ENCODE measurements at places on chromosomes 3 and 15.

DNA sequence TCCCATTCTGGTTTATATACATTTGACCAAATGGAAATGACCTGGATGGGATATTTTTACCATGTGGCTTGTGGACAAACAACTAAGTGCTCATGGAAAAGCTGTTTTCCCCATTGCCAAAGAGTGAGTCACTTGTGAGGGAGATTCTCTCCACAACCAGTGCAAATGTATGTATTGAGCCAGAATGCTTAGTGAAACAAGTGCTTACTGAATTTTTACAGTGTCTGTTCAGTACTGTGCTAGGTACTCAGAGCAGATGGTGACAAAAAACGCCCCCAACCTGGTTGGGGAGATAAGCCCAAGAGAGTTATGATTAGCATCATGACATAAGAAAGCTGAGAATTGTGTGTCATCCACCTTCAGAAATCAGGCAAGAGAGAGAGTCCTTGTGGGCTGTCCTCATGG is 2.3 kb downstream of the CHP1 start:
- no peak for DNase-seq

- no peak for DNase-seq
Observed at GRCh38 chr3:100436951-100437350, 35.6 kb downstream of the LNP1 start.

GRCh38 chr3:15015456-15015855 is 49.7 kb downstream of the MRPS25 start:
- no peak for DNase-seq

GRCh38 chr15:43808960-43809678 is 8.7 kb downstream of the HYPK start:
- no peak for DNase-seq

- DNase-seq: no peak
Observed at GRCh38 chr3:174049472-174049871, 651.9 kb downstream of the NLGN1 start.

- no peak for DNase-seq
Observed at GRCh38 chr3:81951636-81952035, 190.2 kb upstream of the GBE1 start.

DNA sequence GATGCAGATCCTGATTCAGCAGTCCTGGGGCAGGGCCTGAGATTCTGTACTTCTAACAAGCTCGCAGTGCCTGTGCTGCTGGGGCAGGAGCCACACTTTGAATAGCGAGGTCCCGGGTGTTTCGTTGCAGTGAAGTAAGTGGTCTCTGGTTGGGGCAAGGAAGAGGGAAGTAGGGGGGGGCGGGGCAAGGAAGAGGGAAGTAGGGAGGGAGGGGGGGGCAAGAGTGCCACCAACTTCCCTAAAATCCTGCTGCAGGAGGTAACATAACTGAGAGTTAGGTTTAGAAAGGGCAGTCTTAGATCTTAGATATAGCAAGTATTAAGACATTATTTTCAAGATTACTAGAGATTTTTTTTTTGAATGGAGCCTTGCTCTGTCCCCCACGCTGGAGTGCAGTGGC is 35.5 kb downstream of the CRTAP start:
- DNase-seq: no peak

GRCh38 chr3:49928481-49929017 is 1.1 kb downstream of the MON1A start:
- peak; percentile 78 for DNase-seq

GRCh38 chr3:13292375-13292774 is 127.7 kb downstream of the NUP210 start:
- DNase-seq: no peak

DNA sequence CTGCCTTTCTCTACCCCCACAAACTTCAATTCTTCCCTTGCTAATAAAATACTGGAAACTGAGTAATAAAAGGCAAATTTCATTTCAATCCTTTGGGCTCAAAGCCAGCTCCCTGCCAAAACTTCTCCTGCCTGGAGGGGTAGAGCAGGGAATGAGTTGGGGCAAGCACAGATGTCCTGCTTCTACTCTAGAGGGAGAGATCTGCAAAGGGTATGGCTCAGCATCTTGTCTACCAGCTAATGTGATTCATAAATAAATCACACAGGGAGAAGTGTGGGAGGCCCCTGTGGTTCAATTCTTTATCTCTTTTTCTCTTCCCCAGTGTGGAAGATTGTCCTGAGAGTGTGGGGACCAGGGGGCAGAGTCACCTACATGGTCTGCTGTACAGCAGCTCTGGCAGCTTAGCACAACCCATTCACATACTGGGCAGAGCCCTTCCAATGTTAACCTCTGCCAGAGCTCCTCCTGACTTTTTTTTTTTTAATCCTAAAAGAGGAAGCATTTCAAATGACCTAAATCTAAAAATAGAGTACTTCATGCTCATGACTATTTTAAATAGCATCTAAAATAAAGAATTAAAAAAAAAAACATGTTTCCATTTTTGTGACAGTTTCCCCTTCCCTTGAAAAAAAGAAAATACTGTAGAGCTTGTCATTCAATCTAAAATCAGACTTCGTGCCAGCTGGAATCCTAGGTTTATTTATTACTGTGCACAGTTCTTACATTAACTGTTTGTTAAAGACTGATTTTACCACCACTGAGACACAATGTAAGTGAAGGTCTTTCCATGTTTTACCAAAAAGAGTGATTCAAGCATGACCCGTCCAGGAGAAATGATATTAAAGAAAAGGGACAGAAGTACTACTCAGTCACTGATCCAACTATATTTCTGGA is 1083.7 kb upstream of the CFAP20DC start:
- no peak for DNase-seq

GRCh38 chr3:77500721-77501120 is 460.8 kb downstream of the ROBO2 start:
- no peak for DNase-seq

GRCh38 chr3:128746881-128747280 is 20.9 kb downstream of the RAB7A start:
- no peak for DNase-seq

DNA sequence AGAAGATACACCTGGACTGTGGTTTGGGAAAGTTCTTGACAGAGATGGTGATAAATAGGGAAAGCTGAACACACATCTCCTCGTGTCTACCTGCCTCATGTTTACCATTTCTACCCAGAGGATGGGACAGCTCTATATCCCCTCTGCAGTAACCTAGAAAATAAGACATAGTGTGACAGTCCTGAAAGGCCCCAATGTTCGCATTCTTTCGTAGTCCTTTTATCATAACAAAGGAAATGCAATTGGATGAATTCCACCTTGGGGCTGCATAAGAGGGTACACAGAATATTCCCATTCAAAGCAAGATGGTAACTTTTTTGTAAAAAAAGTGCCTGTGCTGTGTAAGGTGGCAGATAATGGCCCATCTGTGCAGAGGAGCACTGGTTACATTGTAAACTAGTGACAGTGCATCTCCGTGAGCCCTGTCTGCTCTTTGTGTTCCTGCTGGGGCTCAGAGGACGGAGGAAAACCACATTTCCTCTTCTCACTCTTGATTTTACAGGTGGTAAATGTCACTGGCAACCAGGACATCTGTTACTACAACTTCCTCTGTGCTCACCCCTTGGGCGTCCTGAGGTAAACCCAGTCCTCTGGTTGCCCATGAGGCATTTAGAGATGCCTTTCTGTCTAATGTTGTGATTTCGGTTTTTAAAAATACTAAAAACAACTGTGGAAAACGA is 74.3 kb downstream of the SIDT1 start:
- no peak for DNase-seq

GRCh38 chr15:49864251-49864650 is 243.4 kb downstream of the DTWD1 start:
- no peak for DNase-seq

DNA sequence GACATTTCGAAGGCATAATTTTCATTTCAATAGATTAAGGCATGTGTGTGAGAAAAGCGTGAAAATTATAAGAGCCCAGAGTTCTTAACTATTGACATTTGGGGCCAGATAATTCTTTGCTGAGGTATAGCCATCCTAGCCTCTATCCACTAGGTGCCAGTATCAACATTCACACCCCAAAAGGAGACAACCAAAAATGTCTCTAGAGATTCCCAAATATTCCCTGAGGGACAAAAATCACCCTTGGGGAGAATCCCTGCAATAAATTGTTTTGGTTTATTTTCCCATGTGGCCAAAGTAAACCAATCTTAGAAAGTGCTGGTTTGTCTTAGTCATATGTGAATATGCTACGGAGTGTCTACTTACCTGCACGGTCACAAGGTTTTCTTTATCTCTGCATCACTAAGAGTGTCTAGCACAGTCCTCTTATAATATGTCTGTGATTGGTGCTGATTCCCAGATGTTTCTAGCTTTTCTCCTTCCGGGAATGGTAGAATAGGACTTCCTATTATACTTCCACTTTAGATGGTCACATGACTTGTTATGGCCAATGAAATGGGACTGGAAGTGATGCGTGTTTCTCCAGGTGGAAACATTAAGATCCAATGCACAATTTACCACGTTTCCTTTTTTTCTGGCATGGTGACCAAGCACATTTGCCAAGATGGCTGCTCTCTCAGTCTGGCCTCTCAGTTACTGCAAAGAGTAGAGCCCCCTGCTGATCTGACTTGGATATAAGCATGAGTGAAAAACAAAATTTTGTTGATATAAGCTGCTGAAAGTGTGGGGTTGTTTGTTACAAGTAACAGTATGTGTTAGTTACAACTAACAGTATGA is 8.0 kb upstream of the KBTBD8 start:
- no peak for DNase-seq

DNA sequence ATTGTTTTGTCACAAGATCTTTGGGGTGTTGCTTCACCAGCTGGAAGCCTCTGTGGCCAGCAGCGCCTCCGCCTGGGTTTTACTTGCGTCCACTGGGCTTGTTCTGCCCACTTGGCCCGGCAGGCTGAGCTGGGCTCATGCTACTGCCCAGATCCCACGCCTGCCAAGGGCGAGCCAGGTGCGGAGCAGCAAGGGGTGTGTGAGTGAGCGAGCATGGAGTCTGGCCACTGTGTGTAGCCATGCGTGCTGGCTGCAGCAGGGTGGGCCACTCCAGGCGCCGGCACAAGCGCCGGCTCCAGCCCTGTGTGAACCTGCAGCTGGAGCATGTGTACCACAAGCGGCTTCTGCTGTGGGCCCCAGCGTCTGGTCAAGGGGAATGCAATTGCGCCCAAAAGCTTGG is 416.5 kb upstream of the RGMA start:
- no peak for DNase-seq

DNA sequence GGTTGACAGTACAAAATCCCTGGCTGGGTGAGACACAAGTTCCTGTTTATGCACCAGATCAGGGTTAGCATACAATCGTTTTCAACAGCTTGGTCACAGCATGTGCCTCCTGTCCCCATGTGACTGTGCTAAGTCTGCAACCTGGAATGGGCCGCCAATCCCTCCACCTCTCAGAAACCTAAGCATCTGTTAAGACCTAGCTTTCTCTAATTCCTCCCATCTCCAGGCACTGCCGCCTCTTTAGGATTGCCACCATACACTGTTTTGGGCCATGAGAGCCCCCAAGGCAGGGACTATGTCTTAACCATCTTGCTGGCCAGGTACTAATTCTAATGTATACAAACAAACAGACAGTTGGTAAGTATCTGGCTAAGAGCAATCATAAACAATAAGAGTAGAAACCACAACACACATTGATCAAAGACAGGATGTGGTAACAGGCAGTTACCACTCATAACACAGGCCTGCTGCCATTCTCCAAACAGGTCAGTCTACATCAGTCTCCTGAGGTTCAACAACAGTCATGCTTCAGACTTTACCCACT is 25.6 kb downstream of the SEC22C start:
- no peak for DNase-seq

DNA sequence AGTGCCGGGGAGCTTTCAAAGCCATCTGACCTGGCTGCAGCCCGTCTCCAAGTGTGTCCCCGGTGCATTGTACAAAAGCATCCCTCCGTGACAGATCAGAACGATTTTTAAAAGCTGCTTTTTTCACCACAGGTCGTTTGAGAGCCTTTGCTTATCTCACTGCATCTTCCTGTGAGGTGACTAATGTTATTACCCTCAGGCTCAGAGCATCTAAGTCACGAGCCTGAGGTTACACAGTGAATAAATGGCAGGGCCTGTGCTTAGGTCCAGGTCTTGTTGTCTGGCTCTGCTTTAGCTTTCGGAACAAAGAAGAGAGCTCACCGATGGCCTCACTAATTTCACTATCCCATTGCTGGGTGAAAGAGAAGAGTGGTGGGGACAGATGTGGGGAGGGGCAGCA is 83.3 kb downstream of the SEC22A start:
- DNase-seq: peak; percentile 80

DNA sequence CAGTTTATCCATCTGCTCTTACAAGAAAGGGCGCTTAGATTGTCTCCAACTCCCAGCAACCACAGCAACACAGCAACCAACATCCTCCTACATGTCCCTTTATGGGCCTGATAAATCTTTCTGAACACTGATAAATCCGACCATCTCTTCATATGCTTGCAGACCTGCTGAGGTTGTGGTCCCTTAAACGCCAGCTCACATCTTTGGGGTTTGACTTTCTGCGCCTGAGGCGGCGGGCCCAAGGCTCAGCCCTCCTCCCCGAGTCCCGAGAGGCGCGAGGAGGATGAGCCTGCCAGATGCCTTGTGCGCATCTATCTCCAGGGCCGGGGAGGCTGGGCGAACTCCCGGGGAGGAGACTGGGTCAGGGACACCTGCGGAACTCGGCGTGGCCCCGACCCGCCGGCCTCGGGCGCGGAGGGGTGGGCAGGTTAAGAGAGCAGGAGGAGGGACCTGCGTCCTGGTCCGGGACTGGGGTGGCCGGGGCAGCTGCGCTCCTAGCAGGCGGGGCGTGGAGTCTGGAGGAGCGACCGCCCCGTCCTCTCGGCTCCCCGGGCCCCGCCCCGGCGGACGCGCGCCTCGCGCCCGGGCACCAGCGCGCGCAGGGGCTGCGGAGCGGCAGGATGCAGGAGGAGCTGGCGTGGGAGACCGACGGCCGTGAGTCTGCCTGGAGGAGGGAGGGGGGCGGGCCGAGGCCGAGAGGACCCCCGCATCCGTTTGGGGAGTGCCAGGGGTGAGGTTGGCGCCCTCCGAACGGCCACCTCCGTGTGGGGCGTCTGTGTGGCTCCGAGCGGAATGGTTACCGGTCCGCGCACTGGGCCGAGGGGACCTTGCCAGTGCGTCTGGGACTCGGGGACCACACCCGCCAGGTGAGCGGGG is at the start of gene ANKDD1A:
ANKDD1A (plus strand) TSS at position 592 of the 876 bp plus-strand sequence; CDS start at position 621, 29 bp downstream.
- peak; percentile 91 for DNase-seq

- no peak for DNase-seq
Observed at GRCh38 chr3:39502838-39503145, 35.3 kb downstream of the MOBP start.

- DNase-seq: no peak
Observed at GRCh38 chr3:138806376-138807080, 28.2 kb downstream of the PIK3CB start.

- no peak for DNase-seq
Observed at GRCh38 chr3:107401301-107401700, 24.1 kb downstream of the CCDC54 start.

DNA sequence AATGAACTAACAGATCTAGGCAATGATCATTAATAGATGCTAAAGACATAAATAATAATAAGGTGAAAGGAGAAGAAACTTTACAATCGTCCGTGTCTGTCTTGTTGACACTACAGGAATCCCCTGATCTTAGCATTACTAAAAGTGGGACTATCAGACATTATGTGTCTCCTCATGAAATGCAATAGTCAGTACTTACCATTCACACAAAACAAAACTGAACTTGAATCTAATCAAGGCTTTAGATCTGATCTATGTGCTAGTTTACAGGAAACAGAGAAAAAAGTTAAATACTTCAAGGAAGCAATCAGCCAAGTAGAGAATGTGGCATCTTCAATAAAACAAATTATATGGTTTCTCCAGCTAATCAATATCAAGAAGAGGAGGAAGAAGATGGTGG is 73.7 kb downstream of the PIK3CB start:
- no peak for DNase-seq

All from islet precursor cell (in vitro differentiated cells).